ENCODE measurements at places on chromosomes 3 and 15.

DNA sequence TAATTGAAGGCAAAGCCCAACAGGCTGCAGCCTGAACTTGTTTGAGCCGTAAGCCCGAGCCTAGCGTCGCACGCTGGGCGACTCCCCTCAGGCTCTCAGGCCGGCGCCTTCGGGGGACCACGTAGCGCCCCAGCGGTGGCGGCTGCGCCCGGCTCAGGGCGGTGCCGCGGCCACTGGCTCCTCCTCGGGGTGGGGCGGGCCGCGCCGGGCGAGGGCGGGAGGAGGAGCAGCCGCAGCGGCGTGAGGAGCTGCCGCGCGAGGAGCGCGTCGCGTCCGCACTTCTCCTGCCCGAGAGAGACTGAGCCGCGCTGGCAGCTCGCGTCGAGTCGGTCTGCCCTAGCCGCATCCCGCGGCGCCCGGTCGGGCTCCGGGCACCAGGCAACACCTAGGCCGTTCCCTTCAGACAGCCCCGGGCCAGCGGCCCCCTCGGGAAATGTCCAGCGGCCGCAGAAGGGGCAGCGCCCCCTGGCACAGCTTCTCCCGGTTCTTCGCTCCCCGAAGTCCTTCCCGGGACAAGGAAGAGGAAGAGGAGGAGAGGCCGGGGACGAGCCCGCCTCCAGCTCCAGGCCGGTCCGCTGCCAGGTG, at the start of gene CRYBG3:
CRYBG3 (plus strand) TSS at position 238 of the 585 bp plus-strand sequence; CDS start at position 434, 196 bp downstream.
- peak; percentile 49 for DNase-seq
- no peaks in the 10 kb centered on the region for H3K36me3 ChIP-seq

- no peaks in the 10 kb centered on the region for H3K4me1 ChIP-seq
- H3K4me3 ChIP-seq: no peak overlapping the region
- H3K27me3 ChIP-seq: no peaks in the 10 kb centered on the region
- no peak for DNase-seq
Measured at GRCh38 chr15:85430406-85431204, 50.2 kb downstream of the AKAP13 start.

DNA sequence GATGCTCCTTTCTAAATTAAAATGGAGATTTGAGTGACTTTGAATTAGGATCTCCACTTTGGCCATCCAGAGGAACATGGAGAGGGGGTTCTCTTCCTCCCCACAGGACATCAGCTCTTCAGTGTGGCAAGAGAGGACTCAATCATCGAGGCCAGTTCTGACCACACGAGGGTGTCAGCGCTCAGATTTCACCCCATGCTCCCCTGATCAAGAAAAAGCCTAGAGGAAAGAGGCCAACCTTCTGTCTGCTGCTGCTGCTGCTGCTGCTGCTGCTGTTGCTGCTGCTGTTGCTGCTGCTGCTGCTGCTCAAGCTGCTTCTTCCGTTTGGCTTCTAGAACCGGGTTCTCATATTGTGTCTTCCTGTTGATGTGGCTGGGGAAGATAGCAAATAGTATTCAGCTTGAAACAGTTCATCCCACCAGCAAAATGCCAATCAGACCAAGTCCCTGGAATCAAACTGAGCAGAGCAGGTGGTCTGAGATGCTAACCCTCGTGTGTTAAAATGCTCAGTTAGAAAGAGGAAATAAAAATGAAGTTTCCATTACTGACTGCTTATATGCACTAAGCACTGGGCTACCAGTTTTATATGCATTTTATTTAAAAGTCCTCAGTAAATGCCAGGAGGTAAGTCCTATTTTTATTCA, 599.0 kb downstream of the MAGI1 start:
- no peaks in the 10 kb centered on the region for H3K36me3 ChIP-seq
- no peak overlapping the region for H3K27ac ChIP-seq
- peaks cover 4% of the 10 kb centered on the region for H3K4me1 ChIP-seq
- peak; percentile 87 for DNase-seq
- H3K27me3 ChIP-seq: no peaks in the 10 kb centered on the region

DNA sequence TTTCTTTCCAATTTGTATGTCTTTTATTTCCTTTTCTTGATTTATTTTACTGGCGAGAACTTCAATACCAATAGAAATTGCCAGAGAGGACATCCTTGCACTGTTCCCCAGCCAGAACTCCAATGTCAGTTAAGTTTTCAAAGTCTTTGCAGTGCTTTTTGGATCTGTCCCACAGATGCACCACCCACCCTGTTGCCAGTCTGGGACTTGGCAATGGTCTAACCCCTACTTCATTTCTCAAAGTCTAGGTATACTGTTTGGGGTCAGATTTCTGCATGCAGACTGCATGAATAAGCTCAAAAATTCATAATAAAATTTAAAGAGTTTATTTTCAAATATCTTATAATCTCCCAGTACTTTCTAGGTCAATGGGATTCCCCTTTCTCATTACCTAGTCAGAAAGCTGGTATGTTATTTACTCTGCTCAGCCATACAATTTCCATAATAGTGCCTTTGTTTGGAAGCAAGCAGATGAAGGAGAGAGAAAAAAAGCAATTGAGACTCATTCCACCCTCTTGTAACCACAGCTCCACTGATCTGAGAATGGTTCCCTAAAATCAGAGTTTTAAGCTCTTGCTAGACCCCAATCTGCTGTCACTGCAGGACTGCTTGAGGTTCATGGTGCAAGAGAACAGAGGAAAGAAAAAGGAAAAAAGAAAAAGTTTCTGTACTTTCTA, 125.9 kb upstream of the PLXND1 start:
- no peaks in the 10 kb centered on the region for H3K4me1 ChIP-seq
- H3K27me3 ChIP-seq: no peaks in the 10 kb centered on the region
- no peak overlapping the region for H3K27ac ChIP-seq

- H3K4me3 ChIP-seq: no peak overlapping the region
- no peak overlapping the region for H3K27ac ChIP-seq
- H3K4me1 ChIP-seq: peaks cover 3% of the 10 kb centered on the region
- H3K36me3 ChIP-seq: peaks cover 42% of the 10 kb centered on the region
- DNase-seq: no peak
- no peaks in the 10 kb centered on the region for H3K27me3 ChIP-seq
Measured at GRCh38 chr15:73296609-73297353, 72.0 kb downstream of the HCN4 start.

- H3K36me3 ChIP-seq: no peaks in the 10 kb centered on the region
- H3K4me1 ChIP-seq: no peaks in the 10 kb centered on the region
- no peak overlapping the region for H3K4me3 ChIP-seq
- no peaks in the 10 kb centered on the region for H3K27me3 ChIP-seq
Measured at GRCh38 chr3:121126033-121126706, 218.2 kb downstream of the STXBP5L start.

DNA sequence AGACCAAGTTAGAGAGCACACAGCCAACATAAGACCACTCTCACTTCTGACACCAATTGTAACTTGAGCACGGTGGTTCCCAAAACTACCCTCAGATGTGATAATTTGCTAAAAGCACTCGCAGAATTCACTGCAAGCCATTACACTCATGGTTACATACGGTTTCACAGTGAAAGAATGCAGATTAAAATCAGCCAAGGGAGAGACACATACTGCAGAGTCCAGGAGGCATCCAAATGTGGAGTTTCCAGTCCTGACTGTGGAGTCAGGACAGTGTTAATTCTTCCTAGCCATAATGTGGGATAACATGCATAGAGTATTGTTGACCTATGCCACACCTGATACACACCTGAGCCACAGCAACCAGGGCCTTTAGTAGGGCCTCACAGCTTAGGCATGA, 956.4 kb downstream of the NTRK3 start:
- DNase-seq: no peak
- H3K27me3 ChIP-seq: no peaks in the 10 kb centered on the region
- H3K27ac ChIP-seq: no peak overlapping the region
- no peak overlapping the region for H3K4me3 ChIP-seq
